ENCODE measurements at places on chromosomes 16 and 17. TPM values are rescaled to one million over a fixed set of nuclear protein-coding genes. Genes with fewer than 3 reads are reported as not detected.

- no peak for DNase-seq
Measured at GRCh38 chr17:73062726-73063125, 29.8 kb downstream of the SLC39A11 start.

GRCh38 chr16:23395732-23396131 is 57.3 kb downstream of the COG7 start:
- no peak for DNase-seq

DNA sequence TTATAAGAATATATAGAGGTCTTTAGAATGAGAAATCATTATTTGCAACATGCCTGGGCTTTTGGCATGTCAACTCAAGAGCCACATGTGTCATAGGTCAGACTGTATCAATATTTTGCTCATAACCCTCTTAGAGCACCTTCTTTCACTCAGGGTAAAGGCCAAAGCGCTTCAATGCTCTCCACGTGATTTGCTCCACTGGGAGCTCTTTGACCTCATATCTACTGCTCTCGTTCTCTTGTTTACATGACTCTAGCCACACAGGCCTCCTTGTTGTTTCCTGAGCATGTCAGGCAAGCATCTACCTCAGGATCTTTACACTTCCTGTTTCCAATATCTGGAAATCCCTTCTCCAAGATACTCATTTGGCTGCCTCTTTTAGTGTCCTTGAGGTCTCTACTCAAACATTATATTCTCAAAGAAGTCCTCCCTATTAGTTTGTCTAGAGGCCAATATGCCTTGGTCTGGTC is 148.4 kb downstream of the TOX3 start:
- DNase-seq, result no peak

- DNase-seq, result no peak
Measured at GRCh38 chr16:85396879-85397871, 215.9 kb upstream of the GSE1 start.

GRCh38 chr17:45394091-45394490 is 38.6 kb downstream of the ARHGAP27 start:
- no peak for DNase-seq

GRCh38 chr17:57464191-57464864 is 208.0 kb downstream of the MSI2 start:
- DNase-seq, result no peak

- no peak for DNase-seq
Measured at GRCh38 chr17:27315322-27315721, 21.4 kb downstream of the WSB1 start.

DNA sequence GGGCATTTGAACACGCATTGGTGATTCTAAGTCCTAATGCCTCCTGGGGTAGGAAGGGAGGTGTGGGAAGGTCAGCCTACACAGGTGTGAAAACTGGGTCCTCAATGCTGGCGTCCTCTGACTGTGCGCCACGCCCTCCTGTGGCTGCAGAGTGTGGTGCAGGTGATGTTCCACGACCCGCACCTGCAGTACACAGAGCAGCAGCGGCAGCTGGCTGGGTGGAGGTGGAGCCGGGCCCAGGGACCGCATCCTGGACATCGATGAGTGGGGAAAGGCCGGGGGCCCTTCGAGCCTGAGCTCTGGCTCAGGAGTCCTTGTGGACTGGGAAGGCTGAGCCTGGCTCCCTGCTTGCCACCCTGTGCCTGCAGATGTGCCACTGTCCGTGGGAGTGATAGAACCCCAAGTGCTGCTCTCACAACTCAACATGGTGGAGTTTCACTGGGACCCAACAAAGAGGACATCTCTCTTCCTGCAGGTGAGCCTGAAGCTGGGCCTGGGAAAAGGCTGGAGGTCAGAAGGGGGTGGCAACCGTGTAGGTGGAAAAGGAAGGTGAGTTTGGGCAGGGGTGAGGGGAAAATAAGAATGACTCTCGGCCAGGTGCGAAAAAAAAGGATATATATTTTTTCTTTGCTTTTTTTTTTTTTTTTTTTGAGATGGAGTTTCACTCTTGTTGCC is 14.0 kb upstream of the STAC2 start:
- peak; percentile 58 for DNase-seq

GRCh38 chr17:65712383-65713267 is 151.2 kb upstream of the AXIN2 start:
- no peak for DNase-seq

GRCh38 chr16:2275476-2276367 is 7.8 kb upstream of the RNPS1 start:
- DNase-seq, result no peak

DNA sequence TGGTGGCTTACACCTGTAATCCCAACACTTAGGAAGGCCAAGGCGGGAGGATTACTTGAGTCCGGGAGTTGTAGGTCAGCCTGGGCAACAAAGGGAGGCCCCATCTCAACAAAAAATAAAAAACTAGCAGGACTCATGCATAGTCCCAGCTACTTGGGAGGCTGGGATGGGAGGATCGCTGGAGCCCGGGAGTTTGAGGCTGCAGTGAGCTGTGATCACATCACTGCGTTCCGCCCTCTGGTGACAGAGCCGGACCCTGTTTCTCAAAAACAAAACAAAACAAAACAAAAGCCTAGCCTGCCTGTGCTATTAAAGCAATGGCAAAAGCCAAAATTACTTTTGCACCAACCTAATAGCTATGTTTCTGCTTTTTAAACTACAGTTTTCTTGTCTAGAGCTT is 1.5 kb downstream of the FCSK start:
- DNase-seq, result no peak

DNA sequence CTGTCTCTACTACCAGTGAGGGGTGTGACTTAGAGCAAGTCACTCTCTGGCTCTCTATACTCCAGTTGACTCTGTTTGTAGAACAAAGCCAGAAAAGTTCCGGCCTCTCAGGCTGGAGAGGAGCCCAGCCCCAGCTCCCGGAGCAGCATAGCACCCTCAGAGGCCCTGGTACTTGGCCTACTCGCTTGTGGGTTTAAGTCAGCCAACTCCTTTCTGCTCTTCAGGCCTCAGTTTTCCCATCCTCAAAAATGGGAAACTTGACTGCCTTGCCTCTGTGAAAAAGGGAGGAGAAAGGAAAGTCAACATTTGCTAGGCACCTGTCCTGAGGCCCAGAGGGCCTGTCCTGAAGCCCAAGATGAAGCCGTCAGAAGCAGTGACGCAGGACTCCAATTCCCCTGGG is 1.1 kb downstream of the CHST6 start:
- DNase-seq, result no peak

DNA sequence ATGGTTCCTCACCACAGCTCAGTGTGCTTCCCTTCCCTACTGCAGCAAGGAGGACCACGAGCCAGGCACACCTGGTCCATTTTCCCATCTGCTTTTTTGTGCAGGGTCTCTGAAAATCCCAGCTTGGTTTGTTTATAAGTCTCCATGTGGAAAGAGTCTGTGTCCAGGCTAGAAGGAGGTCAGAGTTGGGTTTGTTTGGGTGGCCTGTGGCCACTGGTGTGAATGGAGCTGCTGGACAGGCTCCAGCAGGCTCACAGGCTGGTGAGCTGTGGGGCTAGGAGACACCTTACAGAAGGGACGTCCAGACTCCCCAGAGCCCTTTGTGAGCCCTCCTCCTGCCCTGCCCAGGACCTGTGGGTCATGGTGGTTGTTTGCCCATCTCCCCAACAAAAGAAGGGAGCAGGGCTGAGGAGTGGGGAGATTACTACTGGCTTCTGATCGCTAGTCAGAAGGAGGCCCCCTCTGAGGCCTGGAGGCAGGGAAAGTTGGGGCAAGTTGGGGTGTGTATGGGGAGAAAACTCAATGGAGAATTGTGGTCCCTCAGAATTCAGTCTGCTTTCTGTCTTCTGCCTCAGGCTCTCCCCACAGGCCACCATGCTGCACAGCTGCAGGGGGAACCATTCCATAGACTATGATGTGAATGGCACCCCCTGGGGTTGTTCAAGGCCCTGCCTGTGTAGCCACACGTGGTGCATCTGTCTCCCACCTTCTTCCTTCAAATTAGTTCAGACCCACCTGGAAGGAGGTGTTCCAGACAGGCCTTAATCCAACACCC is 4.1 kb downstream of the RARA start:
- DNase-seq, result no peak

DNA sequence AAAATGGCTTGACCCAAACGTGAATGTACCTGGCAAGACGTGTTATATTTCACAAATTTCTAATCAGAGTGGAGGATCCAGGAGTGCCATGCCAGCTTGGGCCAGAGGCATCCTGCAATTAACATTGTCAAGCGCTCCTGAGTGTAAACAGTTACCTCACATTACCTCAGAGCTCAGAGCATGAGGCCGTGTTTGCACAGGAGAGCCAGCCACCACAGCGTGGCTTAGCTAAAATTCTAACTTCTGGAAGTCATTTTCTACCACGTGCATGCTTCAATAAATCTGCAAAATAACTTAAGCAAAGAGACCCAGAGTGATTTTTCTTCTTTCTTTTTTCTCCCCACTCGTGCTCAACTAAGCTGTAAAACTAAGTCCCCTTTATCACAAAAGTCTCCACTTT is 769.0 kb downstream of the KCNJ2 start:
- no peak for DNase-seq

DNA sequence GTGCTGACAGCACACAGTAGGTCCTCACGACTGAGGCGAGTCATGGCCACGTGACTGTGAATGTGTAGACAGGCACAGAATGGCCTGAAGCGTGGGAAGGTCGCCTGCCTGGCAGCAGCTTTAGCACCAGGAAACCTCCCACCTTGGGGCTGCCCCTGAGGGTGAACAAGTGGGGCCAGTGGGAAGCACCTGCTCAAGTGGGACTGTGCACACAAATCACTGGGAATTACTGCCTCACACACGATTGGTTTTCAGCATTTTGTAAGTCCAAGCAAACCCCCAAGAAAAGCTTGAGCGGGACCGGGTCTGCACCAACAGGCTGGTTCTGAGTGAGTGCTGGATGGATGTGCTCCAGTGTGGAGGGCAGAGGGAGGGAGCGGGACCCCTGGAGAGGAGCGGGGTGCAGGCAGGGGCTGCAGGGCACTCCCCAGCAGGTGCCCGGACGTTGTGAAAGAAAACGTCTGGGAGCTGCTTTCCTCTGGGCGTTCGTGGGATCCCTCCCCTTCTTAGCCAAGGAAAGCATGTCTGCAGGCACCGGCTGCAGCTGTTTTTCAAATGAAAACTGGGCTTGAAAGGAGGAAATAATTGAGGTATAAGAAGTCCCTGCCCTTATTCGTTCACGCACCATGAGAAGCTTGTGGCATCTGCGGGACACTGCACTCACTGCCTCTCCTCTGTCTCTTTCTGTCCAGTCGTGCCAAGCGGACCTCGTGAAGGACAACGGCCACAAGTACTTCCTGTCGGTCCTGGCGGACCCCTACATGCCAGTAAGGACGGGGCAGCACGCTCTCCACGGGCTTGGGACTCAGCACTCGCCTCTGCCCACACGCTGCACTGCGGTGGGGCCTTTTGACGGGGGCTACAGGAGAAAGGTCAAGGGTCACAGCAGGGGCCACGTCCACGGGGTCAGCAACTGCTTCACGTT is 111.7 kb upstream of the CHMP6 start:
- DNase-seq, result no peak

GRCh38 chr16:89115216-89115861 is 21.7 kb downstream of the ACSF3 start:
- DNase-seq, result peak; percentile 64

DNA sequence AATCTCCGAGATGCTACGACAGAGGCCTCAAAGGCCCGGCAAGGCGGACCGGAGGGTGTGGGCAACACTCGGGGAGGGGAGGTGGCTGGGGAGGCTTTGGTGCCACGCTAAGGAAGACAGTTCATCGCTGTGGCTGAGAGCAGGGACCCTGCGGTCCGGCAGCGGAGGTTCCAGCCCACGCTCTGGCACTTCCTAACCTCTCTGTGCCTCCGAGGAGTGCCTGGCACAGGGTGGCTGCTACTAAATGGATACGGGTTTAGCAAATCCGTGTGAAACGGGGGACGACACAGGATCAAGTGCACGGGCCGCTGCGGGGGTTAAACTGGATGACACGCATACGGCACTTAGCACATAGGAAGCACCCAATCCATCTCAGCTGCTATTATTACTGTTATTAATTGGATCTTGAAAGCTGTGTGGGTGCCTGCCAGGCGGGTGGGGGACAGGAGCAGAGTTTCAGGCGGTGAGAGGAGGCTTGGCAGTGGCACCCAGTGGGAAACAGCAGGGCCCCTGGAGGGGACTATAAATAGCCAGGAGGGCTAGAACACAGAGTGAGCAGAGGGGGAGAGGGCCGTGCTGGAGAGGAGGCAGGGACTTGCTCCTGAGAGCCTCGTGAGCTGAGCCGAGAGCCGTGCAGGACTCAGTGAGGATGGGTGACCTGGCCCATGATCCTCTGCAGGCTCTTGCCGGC is 45.0 kb downstream of the ABR start:
- DNase-seq, result no peak

- DNase-seq, result peak; percentile 41
Measured at GRCh38 chr16:3074860-3075522, 9.6 kb downstream of the IL32 start.

GRCh38 chr17:79342376-79342775 is 267.8 kb downstream of the ENGASE start:
- no peak for DNase-seq

- DNase-seq, result no peak
Measured at GRCh38 chr16:54027062-54027461, 259.5 kb downstream of the IRX3 start.

DNA sequence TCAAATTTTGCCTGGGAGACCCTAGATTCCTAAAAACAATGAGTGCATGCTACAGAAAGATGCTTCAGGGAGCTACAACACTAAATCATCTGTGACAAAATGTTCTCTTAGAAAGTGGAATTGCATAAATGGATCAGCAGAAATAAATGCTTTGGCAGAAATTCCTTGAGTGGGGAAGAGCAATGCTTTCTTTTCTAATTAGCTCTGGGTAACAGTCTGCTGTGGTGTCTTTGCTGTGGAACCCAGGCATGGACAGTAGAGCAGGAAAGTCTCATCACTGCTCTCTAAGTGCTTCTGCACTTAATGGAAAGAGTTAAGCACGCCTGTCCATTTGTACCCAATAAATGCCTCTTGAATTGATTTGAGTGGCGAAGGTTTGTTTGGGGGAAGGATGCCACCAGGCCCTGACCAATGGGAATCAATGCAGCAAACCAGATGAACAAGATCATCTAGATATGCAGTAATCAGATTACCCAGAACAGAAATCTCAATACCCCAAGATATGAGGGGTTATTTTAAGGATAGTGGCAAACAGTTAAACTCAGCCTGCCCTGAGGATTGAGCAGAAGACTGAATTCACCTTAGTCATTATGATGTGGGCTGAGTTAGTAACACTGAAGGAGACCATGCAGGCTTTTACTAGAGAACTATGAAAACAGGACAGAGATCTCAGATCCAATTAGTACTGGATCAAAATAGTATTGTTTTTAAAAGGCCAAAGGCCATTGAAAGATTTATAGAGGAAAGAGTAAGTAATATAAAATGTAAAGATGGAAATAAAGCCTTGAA is 13.6 kb downstream of the HLF start:
- DNase-seq, result no peak

The TCAP gene
- total RNA-seq, result 2.3 TPM

The PRSS22 gene
- total RNA-seq, result not detected

The RAPGEFL1 gene
- total RNA-seq, result 7.0 TPM

The KRT17 gene
- total RNA-seq, result not detected

The CA5A gene
- not detected for total RNA-seq

The SPNS3 gene
- 1.1 TPM for total RNA-seq

The C16orf92 gene
- not detected for total RNA-seq

The C1QTNF1 gene
- not detected for total RNA-seq

The DNAI2 gene
- not detected for total RNA-seq

The TRPV2 gene
- total RNA-seq, result 58.3 TPM

The CCDC144A gene
- 3.0 TPM for total RNA-seq

The STRADA gene
- 72.5 TPM for total RNA-seq

The CLEC19A gene
- not detected for total RNA-seq

The SLC43A2 gene
- total RNA-seq, result 148 TPM

The LDHD gene
- not detected for total RNA-seq
